ENCODE measurements at places on chromosomes 16 and 17.

GRCh38 chr16:85136702-85137322 is 24.5 kb upstream of the CIBAR2 start:
- DNase-seq, result no peak

DNA sequence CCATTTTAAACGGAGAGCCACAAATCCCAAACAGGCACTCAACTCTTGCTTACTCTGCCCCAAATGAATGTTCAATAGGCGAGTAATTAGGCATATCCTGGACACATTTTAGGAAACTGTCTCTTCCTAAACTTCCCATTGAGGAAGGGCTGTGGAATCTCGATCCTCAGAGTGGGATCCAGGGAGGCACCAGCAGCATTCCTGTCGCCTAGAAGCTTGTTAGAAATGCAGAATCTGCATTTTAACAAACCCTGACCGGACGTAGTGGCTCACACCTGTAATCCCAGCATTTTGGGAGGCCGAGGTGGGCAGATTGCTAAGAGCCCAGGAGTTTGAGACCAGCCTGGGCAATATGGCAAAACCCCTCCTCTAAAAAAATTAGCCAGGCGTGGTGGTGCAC is 95.6 kb downstream of the GAS7 start:
- no peak for DNase-seq

- DNase-seq, result no peak
Measured at GRCh38 chr16:74064120-74064735, 232.4 kb upstream of the PSMD7 start.

DNA sequence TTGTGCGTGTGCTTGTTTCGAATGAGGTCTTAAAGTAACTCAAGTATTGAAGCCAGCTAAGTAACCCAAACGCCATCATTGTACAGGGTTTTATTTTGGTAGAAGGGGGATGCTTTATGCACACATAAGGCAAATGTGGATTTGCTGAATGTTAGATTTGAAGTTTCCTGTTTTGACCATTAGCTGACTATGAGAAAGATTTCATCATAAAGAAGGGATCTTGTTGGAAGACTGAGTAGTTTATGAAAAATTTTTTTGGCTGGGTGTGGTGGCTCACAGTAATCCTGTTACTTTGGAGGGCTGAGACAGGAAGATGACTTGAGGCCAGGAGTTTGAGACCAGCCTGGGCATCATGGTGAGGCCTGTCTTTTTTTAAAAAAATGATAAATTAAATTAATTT is 10.0 kb upstream of the ZFP3 start:
- DNase-seq, result no peak

GRCh38 chr17:2797637-2798036 is 1.4 kb downstream of the RAP1GAP2 start:
- DNase-seq, result no peak

- DNase-seq, result no peak
Measured at GRCh38 chr16:85398050-85398451, 215.1 kb upstream of the GSE1 start.

DNA sequence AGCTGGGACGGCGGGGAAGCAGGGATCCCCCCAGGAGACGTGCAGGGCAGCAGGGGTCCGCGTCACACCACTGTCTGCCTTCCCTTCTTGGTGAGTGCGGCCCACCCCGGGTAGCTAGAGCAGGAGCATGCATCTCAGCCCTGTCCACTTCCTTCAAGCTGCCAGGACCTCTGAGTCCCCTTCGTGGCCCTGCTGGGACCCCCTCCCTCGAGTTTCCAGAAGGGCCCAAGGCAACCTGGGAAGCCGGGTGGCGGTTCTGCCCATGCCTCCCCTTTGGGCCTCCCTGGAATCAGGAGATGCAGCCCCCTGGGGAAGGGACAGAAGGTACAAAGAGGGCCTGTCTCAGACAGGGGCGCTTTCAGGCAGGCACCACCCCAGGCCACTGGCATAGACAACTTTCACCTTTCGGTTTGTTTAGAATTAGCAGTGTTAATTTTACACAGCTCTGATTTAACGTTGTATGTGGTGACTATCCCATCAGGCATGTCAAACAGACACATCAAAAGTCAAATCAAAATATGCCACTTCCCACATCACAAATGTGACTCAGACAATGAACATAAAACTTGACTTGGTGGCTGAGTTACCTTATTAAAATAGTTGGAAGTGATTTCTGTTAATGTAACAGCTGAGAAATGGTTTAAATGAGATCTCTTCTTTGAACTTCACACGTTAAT is 94.5 kb upstream of the METRNL start:
- DNase-seq, result no peak

- no peak for DNase-seq
Measured at GRCh38 chr16:85704900-85705846, 16.4 kb upstream of the GINS2 start.

GRCh38 chr16:74304164-74304834 is 7.7 kb downstream of the PSMD7 start:
- DNase-seq, result no peak

- no peak for DNase-seq
Measured at GRCh38 chr16:78939597-78939996, 660.9 kb downstream of the MAF start.

DNA sequence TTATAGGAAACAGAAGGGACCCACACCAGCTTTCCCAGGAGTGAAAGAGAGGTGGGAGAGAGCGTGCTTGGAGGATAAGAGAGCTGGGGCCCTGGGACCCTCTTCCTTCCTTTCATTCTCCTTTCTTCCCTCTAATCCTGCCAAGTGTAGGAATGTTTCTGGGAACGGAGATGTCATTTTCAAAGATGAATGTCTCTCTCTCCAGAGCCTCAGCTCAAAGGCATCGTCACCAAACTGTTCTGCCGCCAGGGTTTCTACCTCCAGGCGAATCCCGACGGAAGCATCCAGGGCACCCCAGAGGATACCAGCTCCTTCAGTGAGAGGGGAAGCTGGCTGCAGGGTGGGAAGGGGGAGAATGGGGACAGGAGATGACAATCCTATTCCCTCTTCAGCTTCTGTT is 2.0 kb downstream of the FGF11 start:
- no peak for DNase-seq

GRCh38 chr17:80695979-80696378 is 151.3 kb downstream of the RPTOR start:
- DNase-seq, result no peak
